ENCODE measurements at places on chromosomes 2 and 18.
A peak's percentile ranks its signal among the peaks of the same experiment; 100 is the strongest.

DNA sequence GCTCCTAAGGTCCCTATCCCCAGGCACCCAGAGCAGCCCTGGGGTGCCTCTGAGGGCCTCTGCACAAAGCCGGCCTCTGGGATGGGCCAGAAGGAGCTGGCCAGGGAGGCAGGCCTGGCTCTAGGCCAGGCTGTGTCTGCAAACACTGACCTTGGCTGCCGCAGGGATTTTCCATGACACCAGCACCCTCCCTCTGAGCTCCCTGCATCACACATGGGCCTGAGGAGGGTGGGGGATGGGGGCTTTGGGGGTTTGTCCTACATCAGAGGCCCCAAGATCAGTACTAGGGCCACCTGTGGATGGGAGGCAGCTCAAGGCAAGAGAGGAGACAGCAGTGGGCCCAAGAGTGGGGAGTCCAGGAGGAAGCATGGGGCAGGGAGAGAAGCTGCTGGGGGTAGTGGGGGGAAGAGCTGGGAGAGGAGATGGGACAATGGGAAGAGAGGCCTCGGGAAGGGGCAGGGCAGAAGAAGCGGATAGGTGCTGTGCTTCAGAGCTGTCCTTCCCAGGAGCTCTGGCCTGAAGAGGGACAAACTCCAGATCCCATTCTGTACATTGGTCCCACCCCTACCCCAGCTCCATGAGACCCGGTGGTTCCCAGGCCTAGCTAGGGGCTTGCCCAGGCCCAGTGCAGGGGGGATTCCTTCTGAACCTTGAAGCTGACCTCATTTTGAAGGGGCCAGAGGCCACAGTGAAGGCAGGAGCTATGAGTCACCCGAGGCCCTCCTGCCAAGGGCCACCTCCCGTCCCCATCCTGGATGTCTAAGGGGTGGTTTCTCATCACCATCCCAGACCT is 28.0 kb downstream of the KCNK3 start:
- no peak for DNase-seq

DNA sequence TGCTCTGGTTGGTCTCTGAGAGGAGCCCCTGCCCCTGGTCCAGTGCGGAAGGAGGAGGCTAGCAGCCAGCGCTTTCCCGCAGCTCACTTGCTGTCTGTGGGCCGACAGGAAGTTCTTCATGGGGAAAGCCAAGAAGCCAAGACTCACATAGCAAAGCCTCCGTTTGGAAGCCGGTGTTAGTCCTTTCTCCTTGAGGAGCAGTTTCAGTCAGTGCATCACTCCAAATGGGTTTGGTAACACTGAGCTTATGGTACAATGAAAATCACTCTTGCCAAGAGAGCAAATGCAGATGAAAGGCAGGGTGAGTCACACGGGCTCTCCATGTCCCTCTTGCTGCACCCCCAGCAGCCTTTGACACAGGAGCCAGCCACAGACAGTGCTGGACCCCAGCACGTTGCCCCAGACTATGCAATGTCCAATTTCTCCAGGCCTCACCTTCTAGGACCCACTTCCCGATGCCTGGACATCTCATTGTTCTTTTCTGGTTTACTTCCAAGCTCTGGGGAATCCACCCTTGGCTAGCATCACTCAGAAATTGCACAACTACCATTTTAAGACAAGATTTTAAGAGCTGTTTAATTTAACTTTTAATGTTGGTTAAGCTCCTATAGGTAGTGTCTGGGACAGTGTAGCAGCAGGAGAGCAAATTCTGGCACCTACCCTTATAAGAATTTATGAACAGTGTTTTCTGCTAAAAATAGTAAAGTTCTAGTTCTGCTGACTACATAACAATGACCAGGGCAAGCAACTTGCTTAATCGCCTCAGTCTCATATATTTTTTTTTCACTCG is 174.9 kb downstream of the ASB1 start:
- no peak for DNase-seq

DNA sequence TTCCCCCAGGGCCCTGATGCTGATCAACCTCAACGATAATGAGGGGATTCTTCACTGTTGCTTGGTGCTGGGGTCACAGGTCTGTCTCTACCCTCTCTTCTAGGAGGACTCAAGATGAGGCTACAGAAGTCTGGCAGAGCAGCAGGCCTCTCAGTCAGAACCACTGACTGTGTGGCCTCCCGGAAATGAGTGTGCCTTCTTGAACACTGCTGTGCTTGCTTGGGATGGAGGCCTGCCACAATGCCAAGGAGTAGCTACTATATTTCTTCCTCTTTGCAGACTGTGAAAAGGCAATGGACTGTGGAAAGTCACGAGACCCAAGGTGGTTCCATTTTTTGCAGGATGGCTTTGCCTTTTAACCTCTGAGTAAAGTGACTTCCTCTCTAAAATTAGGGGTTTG is 5.8 kb upstream of the HOXD1 start:
- DNase-seq = no peak

DNA sequence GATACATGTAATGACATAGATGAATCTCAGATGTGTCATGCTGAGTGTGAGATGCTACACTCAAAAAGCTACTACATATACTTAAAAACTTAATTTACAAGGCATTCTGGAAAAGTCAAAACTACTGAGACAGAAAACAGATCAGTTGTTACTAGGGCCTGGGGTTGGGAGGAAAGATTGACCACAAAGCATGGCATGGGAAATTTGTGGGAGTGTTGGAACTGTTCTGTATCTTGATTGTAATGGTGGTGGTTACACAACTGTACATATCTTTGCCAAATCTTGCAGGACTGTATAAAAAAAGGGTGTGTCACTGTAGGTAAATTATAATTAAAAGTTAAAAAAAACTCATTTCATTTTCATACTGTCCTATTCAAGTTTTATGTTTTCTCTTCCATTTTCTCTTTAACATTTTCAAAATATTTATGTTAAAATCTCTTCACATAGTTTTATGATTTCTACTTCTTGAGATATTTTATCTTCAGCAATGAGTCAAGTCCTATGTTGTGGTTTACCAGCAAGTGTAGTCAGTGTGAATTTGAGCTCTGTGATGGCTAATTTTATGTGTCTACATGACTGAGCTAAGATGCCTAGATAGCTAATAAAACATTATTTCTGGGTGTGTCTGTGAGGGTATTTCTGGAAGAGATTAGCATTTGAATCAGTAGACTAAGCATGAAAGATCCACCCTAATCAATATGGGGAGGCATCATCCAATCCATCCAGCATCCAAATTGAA is 58.6 kb upstream of the VRK2 start:
- no peak for DNase-seq

GRCh38 chr2:179812501-179812900 is 48.9 kb downstream of the ZNF385B start:
- DNase-seq = no peak

- DNase-seq = no peak
Observed at GRCh38 chr18:25169701-25170100, 182.3 kb downstream of the ZNF521 start.

GRCh38 chr18:61924550-61924949 is 31.7 kb upstream of the RNF152 start:
- DNase-seq = no peak

DNA sequence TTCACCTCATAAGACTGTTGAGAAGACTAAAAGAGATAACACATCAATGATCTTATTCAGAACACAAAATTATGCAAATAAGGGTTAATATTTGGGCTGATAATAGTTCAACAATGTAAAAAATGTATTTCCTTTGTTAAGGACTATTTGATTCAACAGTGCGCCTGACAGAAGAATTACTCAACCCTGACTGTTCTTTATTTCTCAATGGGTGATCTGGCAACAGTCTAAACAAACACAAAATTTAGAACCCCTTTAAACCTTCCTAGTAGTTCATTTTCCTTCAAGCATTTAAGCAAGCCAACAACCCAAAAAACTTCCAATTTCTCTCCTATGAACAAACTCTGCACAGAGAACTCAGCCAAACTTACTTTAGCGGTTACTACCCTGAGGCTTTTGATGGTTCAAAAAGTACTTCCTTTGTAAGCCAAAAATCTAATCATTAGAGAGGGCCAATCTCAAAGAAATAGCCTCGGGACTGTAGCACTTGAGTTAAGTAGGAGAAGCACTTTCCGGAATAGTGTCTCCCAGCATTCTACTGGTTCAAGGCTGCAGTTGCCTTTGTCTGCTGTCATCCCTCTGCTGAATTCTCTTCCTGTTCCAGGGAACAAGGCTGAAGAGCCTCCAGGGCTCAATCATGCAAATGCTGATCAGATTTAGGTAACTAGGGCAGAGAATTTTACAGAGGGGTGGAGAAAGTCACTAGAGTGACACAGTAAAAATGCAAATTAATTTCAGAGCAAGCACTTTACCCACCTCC is 40.9 kb upstream of the MAPK4 start:
- DNase-seq = no peak

DNA sequence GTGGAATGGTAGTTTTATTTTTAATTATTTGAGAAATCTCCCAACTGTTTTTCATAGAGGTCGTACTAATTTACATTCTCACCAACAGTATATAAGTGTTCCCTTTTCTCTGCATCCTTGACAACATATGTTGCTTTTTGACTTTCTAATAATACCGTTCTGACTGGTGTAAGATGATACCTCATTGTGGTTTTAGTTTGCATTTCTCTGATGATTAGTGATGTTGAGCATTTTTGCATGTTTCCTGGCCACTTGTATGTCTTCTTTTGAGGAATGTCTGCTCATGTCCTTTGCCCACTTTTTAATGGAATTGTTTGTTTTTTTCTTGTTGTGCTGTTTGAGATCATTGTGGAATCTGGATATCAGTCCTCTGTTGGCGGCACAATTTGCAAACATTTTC is 242.5 kb downstream of the ZNF521 start:
- no peak for DNase-seq

DNA sequence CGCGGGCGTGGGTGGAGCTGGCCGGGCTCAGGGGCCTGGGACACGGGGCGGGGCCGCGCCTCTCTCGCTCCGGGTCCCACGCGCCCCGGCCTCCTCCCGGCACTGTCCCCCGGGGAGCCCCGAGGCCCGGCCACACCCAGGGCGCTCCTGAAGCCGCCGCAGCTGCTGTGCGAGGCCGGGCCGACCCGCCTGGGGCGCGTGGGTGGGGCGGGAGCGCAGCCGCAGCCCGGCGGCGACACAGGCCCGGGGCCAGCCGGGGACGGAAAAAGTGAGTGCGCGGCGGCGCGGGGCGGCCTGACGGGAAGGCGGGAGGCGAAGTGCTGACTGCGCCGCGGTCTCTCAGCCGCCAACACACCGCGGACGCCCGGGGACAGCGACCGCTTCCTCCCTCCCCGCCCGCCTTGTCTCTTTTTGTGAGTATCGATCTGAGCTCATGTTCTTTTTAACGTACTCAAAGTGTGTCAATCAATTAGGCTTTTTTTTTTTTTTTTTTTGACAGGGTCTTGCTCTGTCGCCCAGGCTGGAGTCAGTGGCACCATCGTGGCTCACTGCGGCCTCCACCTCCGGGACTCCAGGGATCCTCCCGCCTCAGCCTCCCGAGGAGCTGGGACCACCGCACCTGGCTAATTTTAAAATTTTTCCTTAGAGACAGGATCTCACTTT is 14.5 kb downstream of the PDCD1 start:
- no peak for DNase-seq

DNA sequence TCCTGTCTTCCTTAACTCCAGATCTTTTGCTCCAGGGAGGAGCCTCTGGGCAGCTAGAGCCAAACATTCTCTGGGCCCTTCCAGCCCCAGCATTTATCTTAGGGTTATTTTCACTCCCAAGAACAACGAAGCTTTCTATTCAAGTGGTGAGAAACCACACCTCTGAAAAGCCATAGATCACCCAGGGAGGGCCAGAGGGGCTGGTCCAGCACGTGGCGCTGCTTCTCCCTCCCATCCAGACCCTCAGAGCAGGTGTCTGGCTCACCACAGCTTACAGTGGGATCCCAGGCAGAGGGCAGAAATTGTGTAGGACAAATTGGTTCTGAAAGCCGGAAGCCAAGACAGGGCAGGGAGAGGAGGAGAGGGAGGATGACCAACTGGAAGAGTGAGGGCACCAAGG is 74.0 kb upstream of the PKDCC start:
- no peak for DNase-seq

DNA sequence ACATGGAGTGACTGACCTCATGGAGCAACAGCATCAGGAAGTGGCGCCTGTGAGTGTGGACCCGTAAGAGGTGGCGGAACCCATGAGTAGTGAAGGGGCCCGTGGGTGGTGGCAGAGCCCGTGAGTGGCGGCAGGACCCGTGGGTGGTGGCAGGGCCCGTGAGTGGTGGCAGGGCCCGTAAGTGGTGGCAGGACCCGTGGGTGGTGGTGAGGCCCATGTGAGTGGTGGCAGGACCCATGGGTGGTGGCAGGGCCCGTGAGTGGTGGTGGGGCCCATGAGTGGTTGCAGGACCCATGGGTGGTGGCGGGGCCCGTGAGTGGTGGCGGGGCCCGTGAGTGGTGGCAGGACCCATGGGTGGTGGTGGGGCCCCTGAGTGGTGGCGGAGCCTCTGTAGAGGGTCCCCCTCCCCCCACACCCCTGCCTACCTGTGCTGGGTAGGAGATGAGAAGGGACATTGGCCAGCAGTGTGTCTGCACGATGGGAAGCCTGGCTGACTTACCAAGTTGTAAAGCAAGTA is 407.7 kb upstream of the SALL3 start:
- no peak for DNase-seq

- no peak for DNase-seq
Observed at GRCh38 chr2:240364961-240365775, 70.3 kb upstream of the GPC1 start.

DNA sequence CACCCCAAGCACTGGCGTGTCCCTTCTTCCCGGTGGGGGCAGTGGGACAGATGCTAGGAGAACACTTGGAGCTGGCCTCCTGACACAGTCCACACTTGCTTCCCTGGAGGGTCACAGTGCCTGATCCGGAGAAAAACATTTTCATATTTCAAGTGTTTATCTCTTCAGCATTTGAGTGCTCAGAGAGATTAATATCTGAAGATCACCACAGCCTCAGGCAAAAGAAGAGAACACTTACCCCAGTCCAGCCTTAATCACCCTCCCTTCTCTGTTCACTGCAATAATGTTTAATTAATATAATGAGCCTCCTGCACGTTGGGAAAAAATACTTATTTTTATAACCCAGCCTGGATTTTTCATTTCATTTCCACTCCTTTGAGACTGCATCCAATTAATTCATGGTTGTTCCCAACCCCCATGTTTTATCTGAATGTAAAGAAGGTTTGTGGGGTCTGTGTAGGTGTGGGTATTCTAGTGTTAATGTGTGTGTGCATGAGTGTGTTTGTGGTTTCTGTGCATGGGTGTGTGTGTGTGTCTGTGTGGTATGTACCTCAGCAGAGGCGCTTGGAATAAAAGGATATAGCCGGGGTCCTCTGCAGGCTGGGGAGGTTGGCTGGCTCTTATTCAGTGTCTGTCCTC is 72.1 kb downstream of the NRP2 start:
- DNase-seq = no peak

- peak; percentile 16 for DNase-seq
Observed at GRCh38 chr2:229591611-229592010, 122.7 kb downstream of the DNER start.

- no peak for DNase-seq
Observed at GRCh38 chr18:69880083-69880482, 67.6 kb downstream of the CD226 start.

All from SK-N-DZ (cell line).